ENCODE measurements at places on chromosomes 16 and 17.

DNA sequence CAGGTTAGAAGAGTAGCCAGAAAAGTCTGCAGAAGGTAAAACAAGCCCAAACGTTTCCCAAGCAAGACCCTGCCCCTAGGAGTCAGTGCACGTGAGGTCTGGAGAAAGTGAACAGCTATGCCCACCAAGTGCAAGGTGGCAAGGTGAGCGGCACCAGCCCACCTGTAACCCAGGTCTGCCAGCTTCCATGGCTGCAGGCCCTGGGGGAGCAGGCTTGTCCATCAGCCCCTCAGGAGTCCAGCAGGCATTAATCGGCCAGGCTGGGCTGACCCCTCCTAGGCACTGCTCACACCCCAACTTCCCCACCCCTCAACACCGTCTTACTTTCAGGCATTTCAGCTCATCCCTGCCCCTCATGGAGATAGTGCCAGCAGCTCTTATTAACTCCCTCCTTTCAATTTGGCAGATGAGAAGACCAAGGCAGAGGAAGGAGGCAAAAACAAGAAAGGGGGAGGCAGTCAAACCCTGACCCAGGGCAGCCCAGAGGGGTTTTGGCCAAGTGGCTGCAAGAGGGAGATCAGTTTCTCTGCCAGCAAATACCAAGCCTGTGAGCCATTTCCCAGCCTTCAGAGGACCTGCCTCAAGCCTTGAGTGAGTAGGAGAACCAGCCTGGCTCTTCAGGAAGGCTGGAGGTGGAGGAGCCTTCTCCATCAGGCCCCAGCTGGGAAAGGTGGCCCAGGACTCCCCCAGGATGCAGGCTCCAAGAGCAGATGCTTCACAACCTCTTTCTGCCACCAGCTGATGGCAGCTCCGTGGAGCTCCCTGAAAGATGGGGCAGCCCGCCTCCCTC is 14.7 kb downstream of the BEAN1 start:
- DNase-seq, result no peak

DNA sequence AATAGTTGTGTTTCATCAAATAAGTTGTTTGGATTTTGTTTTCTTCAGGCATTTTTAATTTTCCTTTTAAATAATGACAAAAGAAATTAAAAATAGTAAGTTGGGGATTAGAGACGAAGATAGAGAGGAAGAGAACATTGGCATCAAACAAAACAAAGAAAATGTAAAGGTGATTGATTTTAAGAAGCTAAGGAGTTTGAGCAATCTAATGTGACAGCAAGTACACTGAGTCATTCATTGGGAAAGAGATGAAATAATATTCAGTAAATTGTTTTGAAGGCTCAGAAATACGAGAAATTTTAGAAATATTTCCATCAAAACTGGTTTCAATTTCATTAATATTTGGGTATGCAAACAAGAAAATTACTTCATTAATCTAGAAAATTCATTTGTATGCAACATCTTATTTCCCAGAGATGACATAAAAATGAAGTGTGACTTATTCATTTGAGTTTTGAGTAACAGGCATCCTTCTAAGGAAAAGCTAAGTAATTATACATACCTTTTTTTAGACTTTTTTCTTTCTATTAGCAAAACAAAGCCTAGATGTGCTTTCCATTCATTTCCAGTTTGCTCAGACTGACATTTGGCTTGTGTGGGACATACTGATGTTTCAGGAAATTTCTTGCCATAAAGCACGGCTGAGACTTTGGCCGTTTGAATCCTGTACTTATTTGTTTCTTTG is 66.7 kb downstream of the COX10 start:
- no peak for DNase-seq

GRCh38 chr16:51151435-51151960 is 428 bp upstream of the SALL1 start:
- DNase-seq, result peak; percentile 95

DNA sequence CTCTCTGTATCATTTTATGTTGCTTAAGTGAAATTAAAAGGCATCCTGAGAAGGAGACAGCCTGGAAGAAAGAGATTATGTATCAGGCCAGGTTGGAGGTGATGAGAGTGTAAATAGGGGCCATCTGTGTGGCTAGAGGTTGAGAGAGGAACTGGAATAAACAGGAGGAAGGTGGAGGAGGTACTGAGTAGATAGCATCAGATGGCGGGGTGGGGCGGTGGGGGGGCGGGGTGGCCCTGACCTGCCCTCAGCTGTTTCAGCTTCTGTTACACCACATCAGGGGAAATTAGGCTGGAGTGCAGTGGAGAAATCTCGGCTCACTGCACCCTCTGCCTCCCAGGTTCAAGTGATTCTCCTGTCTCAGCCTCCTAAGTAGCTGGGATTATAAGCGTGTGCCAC is 6.9 kb upstream of the KCNG4 start:
- peak; percentile 16 for DNase-seq

GRCh38 chr16:84040226-84040822 is 2.3 kb downstream of the SLC38A8 start:
- no peak for DNase-seq

DNA sequence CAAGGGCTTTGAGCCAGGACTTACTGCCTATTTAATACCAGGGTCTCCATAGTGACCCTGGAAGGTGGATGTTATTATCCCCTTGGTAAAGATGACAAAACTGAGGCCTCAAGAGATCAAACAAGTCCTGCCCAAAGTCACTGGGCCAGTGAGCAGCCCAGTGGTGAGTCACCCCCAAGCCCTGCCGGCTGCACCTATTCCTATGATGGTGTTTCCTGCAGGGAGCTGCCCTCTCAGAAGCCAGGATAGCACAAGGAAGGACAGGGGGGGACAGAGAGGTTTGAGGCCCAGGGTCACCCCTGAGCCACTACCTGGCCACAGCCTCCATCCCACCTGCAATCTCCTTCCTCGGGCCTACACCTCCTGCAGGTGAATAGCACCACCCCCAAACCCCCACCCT is 90.9 kb downstream of the SDK2 start:
- no peak for DNase-seq

DNA sequence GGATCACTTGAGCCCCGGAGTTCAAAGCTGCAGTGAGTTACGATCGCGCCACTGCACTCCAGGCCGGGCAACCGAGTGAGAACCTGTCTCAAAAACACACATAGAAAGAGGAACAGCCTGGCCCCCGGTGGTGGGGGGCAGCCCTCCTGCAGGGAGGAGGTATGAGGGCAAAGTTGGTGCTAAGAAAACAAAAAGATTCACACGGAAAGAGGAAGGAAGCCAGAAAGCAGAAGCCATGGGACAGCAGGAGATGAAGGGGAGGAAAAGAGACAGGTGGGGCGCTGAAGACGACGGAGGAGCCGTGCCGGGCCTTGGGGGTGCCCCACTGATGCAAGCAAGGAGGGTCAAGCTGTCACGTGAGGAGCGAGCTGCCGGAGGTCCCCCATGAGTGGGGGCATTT is 8.2 kb upstream of the C16orf74 start:
- no peak for DNase-seq
